ENCODE measurements at places on chromosomes 6 and 20. TPM values are rescaled to one million over a fixed set of nuclear protein-coding genes. Genes with fewer than 3 reads are reported as not detected.

- ATAC-seq = no peak
These were observed 39.8 kb downstream of the STX11 start for GRCh38 chr6:144190080-144190479.

- no peak for ATAC-seq
These were observed 195.5 kb downstream of the EPM2A start for GRCh38 chr6:145539831-145540230.

GRCh38 chr6:11120271-11121005 lies 8.9 kb upstream of the ERVFRD-1 start:
- no peak for ATAC-seq

TCF21 gene
- total RNA-seq = 13.5 TPM

CEP85L gene
- 22.6 TPM for total RNA-seq

DNA sequence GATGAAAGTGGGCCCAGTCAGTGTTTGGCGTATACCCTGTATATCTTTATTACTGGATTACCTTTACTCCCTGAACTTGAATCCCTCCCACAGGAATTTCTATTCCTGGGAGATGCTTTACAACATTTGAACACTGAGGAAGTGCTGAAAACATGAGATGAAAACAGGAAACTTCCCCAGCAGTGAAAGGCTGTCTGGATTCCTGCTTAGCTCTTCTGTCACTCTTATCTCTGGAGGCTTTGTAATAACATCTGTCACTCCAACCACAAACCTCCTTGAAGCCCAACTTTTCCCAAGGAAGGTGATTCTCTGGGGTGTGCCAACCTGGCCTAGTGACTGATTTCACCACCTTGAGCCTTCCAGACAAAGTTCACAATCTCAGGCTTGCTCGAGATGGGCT lies 264.5 kb upstream of the BMP2 start:
- ATAC-seq = no peak

GRCh38 chr6:5270093-5270680 lies 8.9 kb downstream of the FARS2 start:
- no peak for ATAC-seq

- no peak for ATAC-seq
These were observed 636.0 kb upstream of the PTCHD4 start for GRCh38 chr6:48747040-48747439.

GRCh38 chr6:125985979-125986300 lies 400 bp upstream of the TRMT11 start:
- no peak for ATAC-seq

DNA sequence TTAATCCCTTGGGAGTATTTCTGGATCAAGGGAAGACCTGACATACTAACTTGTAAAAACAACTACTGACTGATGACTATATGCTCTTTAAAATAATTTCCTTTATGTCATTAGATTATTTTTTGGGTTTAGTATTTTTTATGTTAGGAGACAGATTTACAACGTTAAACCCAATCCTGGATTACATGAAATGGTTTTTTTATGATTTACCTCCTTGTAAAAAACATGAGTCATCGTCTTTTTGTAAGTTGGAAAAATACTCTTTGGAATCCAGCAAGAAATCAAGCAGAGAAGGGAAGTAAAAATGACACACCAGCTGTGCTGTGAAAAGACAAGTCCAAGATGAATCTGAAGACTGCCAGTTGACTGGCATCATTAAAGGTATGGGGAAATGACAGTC lies 6.7 kb downstream of the STK4 start:
- ATAC-seq = no peak

CLVS2 gene
- total RNA-seq = 0.50 TPM

- ATAC-seq = no peak
These were observed 163.8 kb downstream of the TMEM200A start for GRCh38 chr6:130529569-130530149.

- no peak for ATAC-seq
These were observed 26.2 kb downstream of the CDYL start for GRCh38 chr6:4802312-4802935.
